ENCODE measurements at places on chromosomes 11 and 22.
A peak's percentile ranks its signal among the peaks of the same experiment; 100 is the strongest.

- no peak for DNase-seq
Measured at GRCh38 chr22:39684702-39685281, 114.2 kb downstream of the CACNA1I start.

DNA sequence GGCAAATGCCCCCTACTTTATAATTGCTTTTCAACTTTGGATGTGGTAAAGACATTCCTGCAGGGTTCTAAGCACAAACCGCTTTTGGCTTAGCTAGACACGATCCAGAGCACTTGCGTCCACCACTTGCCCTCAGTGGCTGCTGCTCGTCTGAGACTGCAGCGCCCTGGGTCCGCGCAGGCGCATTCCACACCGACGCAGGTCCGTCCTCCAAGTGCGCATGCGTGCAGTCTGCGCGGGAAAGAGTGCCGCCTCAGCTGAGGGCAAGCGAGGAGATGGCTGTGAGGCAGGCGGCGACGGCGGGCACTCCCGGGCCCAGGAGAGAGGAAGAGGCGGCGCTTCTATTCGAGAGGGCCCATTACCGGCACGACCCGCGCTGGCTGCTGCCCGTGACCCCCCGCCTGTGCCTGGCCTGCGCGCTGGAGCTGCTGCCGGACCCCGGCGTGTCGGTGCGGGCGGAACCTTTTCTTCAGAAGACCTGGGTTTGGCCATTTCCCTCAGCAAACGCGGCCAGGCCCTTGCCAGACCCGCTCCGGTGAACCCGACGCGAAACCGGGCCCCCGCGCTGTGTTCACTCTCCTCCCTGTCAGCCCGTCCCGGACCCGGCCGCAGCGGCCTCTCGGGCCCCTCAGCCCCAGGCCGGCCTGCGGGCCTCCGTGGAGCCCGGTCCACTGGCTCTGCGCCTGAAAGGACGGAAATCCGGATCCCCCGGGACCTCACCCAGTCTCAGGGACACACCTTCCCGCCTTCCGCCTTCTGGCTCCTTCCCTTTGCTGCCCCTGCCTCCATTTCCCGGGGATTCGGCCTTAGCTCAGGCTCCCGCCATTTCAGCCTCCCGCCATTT is at the start of gene MEI1:
Gene MEI1, plus strand, starts transcription at position 240 of the 844 bp plus-strand sequence. Its CDS starts 36 bp downstream, at position 276.
- DNase-seq, result peak; percentile 51

DNA sequence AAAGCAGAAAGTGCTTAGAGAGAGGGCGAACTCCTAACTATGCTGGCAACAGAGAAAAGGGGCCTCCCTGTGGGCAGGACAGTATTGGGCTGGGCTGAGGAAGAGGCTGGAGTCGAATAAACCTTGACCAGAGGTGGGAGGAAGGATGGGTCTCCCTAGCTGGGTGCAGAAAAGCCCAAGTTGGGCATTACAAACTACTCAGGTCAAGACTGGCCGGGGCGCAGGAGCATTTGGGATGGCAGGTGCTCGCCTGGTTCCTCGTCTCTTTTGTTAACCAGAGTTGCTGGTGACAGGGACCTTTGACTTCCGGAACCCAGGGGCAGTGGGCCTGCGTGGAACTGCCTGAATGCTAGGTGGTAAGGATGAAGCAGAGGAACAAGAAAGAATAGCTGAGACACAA is 80.3 kb upstream of the SHISAL1 start:
- no peak for DNase-seq

DNA sequence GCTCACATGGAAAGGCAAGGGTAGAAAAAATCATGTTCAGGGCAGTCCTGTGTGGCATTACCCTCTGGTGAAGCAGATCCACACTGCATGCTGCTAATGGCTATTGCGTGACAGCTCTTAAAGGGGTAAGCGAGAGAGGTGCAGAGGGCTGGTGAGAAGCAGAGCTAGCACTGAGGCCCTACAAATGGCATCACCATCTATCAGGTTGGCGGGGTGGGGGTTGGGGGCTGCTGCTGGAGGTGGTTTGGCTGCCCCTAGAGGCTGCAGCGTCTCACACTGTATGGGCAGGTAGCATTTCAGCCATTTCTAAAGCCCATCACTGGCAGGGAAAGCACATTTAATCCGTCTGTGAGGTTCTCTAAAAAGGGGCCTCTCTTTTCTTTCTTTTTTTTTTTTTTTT is 16.9 kb upstream of the TMA7B start:
- DNase-seq, result no peak

DNA sequence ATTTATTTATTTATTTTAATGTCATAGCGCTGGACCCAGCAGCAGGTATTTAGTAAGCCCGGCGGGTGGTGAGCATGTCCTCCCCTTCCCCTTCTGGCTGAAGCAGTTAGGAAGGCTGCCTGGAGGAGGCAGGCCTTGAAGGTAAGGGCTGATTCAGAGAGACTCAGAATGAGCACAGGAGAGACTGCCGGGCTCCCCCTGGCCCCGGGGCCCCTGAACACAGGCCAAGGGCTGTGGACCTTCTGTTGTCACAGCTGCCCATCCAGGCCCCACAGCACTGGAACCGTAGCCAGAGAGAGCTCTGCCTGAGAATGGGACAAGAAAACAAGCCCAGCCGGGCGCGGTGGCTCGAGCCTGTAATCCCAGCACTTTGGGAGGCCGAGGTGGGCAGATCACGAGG is 52.8 kb downstream of the KCNJ4 start:
- no peak for DNase-seq

GRCh38 chr11:77814848-77815247 is 5.7 kb downstream of the RSF1 start:
- no peak for DNase-seq

DNA sequence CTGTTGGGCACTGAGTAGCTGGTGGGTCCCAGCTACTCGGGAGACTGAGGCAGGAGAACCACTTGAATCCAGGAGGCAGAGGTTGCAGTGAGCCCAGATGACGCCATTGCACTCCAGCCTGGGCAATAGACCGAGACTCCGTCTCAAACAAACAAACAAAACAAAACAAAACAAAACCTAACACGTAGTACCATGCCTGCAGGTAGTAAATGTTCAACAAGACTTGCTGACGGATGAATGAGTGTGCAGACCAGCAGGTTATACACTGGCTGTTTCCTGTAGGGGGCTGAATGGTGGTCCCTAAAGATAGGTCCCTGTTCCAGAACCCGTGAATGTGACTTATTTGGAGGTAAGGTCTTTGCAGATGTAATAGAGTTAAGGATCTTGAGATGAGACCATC is 12.8 kb upstream of the MRGPRD start:
- no peak for DNase-seq

DNA sequence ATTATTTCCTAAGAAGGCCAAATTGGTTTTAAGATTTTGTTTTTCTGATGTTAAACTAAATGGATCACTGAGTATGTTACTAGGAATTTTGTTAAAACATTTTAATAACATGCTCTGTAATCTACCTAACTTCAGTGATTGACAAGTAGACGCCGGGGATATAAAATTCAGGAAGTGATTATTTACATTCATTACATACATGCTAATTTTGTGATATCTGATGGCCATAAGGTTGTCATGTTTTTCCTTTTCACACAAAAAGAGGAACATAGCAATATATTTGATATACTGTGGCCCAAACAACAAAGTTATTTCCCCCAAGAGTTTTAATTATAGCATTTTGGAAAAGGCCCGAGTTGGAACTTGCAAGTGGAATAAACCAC is 12.1 kb downstream of the SCUBE1 start:
- no peak for DNase-seq

DNA sequence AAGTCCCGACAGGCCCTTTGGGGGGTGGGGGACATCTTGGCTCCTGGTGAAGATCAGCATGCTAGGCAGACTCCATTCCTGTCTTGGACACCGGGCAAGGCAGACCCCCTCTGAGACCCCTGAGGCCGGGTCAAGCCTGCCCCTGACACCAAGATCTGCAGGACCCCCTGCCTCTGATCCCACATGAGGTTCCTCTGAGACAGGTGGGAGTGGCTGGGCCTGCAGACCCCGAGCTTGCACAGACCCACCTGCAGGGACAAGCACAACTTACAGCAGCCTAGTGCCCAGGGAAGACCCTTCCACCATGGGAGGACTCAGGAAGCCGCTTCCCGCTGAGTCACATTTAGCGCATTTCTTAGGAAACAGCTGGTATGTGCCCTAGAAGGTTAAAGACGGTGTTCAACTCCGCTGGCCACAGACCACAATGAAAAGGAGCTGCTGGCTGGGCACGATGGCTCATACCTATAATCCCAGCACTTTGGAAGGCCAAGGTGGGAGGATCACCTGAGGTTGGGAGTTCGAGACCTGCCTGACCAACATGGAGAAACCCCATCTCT is 15.5 kb downstream of the ARVCF start:
- DNase-seq, result peak; percentile 49

- peak; percentile 42 for DNase-seq
Measured at GRCh38 chr11:44300844-44301563, 8.9 kb downstream of the ALX4 start.

DNA sequence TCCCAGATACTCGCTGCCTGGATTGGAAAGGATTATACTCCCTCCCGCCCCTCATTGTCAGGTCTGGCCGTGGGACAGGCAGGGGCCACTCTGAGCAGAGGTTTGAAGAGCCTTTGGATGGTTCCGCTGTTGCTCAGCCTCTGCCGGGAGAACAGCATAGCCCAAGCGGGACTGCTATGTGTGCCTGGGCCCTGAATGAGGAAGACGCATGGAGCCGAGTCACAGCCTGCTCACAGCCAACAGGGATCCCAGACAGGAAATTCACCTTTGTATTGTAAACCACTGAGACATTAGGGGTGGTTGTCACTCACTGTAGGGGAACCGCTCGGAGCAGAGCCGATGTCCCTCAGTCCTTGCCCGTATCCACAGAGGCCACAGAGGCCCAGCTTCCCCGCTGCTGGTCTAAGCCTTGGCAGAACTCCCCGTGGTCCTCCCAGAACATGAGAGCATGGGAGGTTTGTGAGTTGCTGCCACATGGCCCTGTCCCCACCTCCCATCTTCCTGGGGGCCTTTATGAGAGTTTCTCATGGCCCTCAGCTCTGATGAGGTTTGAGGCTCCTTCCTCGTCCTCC is 10.7 kb upstream of the FAM118A start:
- DNase-seq, result no peak

GRCh38 chr11:24181395-24182047 is 315.3 kb upstream of the LUZP2 start:
- DNase-seq, result no peak

DNA sequence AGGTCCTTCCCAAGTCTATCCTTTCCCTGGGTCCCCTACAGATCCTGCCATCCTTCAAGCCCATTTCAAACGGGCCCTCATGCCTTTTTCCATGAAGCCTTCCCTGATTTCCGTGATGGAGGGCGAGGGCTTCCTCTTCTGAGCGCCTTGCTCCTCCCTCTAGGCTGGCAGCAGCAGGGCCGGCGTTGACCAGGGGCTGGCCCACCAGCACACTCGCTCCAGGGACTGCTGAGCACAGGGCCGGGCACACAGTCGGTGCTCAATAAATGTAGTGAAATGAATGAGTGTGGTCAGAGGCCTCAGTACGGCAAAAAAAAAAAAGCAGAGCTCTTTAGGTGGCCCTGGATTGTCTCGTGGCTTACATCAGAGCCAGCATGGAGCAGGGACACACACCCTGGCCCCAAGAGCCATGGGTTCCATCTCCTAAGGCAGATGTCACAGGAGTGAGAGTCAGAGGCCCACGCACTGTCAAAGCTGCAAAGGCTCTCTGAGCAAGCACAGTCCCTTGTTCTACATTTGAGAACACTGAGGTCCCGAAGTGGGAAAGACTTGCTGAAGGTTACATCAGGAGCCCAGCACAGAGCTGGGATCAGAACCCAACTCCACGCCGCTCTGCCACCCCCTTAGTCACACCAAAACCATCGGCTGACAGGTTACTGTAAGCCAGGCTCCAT is 3.1 kb downstream of the IL2RB start:
- no peak for DNase-seq

DNA sequence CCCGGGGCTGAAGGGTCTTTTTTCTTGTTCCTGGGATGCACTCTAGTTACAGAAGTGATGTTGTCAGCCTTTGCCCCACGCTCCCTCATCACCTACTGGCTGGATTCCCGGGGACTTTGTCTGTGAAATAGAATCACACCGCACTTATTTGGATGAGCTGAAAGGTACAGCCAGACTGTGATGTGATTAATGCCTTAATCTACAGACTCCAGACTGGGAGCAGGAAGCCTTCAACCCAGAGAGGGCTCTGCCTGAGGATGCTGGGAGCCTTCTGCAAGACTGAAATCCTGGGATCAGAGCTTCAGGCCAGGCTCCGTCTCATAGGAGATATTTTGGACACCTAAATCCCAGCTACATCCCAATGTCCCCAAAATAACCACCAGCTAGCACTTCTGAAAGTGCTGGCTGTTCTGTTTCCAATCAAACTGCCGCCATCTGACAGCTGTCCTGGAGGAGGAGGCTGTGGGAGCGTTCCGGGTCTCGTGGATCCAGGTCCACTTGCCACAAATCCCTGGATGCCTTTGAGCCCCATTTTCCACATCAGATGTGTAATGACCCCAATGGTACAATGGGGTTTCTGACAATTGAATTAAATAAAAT is 688.5 kb downstream of the TBC1D22A start:
- DNase-seq, result no peak

- DNase-seq, result no peak
Measured at GRCh38 chr11:78426845-78427244, 9.2 kb upstream of the GAB2 start.
